ENCODE measurements at places on chromosomes 1 and 21.

GRCh38 chr1:114344656-114345055 is 166.3 kb downstream of the TRIM33 start:
- no peak for DNase-seq

- peak; percentile 26 for DNase-seq
Observed at GRCh38 chr21:31162827-31163226, 124.6 kb upstream of the KRTAP19-8 start.

- DNase-seq, result no peak
Observed at GRCh38 chr1:113949007-113949406, 19.9 kb downstream of the HIPK1 start.

DNA sequence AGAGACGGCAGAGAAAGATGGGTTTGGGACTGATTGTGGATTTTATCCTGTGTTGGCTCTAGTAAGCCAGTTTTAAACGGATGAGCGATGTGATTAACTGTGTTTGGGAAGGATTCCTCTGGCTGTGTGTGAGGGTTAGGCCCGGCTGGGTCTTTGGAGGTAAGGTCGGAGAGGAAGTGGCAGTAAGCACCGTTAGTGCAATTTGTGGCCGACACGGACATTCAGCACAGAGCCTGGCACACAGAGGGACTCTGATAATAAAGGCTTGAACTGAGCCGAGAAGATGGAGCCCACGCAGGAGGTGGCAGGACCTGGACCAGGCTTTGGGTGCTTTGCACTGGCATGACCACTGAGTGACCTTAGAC is 1.3 kb downstream of the MTFR1L start:
- no peak for DNase-seq

DNA sequence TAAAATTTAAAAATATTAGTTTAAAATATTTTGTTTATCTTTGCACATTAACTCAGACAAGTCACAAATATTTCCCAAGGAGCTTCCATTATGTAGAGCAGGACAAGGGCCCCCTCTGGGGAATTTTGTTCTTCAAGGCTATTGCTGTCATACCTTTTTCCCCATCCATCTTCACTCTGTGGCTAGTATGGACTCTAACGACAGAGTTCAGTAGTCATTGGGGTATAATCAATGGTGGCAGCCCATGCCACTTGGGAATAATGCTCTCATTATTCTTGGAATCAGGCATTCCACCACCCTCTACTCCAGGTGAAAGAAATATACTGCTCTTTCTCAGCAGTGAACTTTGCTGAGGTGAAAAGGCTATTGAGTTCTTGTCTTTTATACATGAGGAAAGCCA is 38.5 kb upstream of the ERO1B start:
- no peak for DNase-seq

GRCh38 chr1:119010201-119010600 is 22.1 kb upstream of the TBX15 start:
- DNase-seq, result no peak

GRCh38 chr21:27681038-27681437 is 714.1 kb upstream of the ADAMTS5 start:
- DNase-seq, result no peak

GRCh38 chr1:156894711-156895454 is 1.4 kb downstream of the PEAR1 start:
- DNase-seq, result no peak

DNA sequence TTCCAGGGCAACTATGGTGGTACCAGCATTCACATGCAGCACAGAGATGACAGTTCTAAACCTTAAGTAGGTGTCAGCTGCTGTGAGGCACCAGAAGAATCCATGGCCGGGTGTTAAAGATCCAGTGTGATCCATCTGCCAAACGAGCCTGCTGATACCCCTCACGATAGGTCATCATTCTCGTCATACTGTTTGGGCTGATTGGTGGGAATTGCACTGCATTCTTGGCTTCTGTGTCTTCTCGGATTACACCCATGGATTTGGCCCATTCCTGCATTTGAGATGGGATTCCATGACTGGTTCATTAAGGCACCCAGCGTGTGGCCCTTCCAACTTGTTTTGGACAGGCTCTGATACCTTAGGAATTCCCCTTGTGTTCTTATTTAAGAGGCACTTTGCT is 55.2 kb downstream of the ST6GALNAC3 start:
- DNase-seq, result no peak

DNA sequence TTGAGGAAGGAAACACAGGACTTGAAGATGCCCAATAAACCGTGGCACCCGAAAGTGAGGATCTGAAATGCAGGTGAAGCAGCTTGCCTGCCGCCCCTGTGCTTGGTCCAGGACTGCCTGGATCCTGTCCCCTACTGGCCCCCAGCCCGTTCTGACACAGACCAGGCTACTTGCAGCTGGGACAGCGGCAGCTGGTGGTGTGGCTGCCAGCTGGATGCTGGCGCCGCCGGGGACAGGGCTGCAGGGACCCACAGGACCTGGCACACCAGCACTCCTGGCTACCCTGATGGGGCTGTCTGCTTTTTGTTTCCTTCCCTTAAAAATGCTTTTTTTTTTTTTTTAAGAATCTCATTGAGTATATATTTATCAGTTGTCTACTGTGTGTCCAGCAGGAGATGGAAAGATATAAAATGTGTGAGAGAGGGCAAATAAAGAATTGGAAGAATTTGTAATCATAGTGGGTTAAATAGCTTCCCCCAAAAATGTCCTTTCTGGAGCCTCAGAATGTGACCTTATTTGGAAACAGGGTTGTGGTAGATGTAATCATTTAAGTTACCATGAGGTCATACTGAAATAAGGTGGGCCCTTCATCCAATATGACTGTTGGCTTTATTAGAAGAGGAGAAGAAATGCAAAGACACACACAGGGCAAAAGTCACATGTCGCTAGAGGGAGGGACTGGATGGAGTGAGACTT is 165.6 kb downstream of the DSCAM start:
- peak; percentile 48 for DNase-seq

DNA sequence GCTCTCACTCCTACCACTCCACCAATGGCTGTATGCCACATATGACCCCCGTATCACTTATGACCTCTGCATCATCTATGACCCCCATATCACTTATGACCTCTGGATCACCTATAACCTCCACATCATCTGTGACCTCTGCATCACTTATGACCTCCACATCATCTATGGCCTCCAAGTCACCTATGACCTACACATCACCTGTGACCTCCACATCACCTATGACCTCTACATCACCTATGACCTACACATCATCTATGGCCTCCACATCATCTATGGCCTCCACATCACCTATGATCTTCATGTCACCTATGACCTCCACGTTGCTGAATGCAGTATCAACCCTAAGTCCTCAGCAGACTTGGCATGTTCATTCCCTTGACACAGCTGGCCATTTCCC is 271.2 kb downstream of the MATN1 start:
- no peak for DNase-seq

DNA sequence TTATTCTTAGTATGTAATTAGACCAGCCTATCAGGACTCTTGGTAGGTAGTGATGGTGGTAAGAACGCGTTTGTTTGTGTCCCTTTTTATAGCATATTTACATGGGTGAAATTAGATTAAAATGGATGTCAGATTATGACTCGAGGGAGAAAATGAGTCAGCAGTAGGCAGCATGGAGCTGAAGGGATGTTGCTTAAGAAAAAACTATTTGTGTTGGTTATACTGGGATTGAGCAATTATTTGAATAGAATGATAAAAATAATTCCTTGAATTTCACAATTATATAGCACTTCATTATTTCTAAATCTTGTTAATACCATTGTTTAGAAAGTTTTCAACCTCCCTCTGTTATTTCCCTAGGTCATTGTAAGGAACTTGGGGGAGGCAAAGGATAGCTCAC is 348.8 kb downstream of the RYR2 start:
- DNase-seq, result no peak

GRCh38 chr1:40478276-40478675 is 1.2 kb downstream of the ZFP69 start:
- DNase-seq, result no peak

DNA sequence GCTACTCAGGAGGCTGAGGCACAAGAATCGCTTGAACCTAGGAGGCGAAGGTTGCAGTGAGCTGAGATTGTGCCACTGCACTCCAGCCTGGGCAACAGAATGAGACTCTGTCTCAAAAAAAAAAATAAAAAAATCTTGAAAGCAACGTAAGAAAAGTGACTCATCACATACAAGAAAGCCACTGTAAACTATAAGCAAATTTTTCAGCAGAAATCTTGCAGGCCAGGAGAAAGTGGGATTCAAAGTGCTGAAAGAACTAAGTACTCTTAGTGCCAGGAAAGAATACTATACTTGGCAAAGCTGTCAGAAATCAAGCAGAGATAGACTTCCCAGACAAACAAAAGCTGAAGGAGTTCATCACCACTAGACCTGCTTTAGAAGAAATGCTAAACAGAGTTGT is 4.4 kb upstream of the HMGN1 start:
- no peak for DNase-seq

DNA sequence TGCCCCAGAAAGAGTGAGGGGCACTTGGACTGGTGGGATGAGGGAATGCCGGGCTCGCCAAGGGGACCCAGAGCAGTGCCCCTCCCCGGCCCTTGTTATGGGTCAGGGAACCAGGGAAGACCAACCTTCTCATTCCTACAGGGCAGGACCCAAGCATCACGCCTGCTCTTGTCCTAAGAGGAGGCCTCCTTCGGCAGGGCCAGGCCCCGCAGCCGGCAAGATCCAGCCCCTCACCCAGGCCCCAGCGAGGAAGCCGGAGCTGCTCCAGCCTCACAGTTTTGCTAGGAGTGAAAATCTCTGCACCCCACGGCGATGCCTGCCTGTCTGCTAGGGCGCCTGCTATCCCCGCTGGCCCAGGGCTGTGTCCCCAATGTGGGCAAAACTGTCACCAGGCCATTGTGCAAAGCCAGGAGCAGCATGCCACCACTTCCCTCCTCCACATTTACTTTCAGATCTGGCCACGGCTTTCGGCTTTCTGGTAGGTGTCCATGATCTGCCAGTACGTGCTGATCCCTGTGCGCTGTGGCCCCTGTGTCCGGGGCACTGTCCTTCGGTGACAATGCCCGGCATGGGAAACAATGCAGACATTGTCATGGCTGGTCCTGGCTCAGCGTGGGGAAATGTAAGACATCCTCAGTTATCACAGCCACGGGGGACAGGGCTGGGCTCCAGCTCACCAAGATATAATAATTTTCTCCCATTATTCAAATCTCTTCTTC is 9.6 kb downstream of the ACTRT2 start:
- DNase-seq, result peak; percentile 64

DNA sequence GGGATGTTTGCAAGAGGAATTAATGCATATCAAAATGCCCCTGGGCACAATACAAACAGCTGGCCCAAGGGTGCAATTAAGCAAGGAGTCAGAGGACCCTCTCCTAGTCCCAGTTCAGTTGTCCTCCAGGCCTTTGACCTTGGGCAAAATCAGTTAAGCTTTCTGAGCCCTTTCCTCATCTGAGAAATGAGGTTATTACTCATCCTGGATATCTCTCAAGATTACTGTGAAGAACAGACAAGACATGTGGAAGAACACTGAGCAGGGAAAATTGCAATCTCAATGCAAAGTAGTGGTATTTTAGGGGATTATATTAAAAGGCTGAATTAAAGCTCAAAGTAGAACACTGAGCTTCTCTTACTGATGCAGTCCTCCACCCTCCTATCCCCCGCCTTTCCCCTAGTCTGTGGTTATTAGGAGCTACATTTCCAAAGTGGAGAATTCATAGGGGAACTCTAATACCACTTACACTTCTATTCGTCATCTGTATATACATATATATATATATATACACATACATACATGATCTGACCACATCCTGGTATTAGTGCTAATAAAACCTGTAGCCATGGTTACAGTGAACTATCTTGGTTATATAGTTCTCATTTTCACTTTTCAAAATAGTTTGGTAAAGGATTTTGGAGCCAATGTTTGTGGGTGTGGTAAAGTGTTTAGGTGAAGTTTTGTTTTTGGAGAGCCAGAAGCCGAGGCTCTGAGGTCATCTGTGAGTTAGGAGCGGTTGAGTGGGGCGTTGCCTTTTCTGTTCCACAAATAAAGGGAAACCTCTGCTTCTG is 18.1 kb downstream of the KIAA0040 start:
- no peak for DNase-seq

- no peak for DNase-seq
Observed at GRCh38 chr1:241677201-241677600, 25.1 kb downstream of the WDR64 start.

DNA sequence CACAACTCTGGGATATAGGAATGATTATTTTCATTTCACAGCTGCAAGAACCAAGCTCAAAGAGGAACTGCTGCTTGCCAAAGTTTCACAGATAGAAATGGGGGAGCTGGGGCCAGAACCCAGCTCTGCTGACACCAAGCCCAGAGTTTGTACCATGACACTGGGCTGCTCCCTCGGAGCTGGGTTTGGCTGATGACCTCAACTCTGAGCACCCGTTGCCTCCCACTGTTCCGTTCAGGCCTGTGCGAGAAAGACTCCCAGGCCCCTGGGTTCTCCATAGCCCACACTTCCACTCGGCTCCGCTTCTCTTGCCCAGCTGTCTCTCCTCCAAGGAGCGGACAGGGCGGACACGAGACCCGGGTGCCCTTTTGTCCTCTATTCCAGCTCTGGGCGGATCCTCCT is 55.2 kb downstream of the NGF start:
- DNase-seq, result no peak

GRCh38 chr1:206143537-206144172 is 26.5 kb upstream of the AVPR1B start:
- no peak for DNase-seq

DNA sequence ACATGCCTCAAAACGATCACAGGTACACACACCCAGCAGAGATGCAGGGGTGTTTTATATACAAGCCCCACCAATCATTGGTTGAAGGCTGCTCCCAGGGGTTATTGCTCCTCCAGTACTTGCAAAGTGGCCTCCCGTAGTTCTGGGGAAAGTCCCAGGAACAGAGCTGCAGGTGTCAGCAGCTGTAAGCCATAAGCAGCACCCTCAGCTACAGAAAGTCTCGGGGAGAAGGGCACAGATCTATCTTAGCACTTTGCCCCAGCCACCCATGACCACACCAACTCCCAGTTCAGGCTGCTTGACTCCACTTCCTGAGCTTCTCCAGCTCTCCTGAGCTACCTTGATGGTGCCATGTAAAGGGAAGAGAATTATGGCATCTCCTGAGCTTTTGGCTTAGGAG is 222.7 kb upstream of the GJB5 start:
- DNase-seq, result no peak

DNA sequence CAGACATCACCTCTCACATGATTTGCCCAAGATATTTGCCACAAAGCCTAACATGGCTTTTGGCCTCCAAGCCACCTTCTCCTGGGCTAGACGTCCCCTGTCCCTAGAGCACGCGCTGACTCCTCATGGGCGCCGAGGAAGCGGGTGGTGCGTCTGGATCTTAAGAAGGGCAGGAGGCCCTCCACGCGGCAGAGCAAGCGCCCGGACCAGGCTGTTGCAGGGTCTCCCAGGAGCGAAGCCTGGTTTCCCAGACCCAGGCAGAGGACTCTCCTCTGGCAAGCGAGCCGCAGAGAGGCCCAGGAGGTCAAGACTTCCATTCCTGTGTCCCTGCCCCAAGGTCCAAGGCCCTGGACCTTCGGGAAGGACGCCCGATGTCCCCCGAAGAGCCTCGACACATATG is 101.7 kb upstream of the TTC34 start:
- no peak for DNase-seq

DNA sequence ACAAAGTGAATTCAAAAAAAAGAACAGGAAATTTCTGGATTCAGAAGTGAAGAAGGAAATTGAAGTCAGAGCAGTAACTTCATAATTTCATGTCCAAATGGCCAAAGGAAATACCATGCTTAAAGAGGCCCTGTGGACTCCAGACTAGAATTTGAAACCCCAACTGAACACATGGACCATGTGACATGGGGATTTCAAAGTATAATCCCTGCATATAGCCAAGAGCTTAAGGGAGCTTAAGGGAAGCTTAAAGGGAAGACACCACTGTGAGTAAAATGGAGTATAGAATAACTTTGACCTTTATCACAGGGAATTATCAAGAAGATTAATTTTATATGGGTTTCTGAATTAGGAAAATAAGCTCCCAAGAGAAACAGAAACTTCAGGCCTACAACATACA is 241.8 kb upstream of the POGK start:
- no peak for DNase-seq
